ENCODE measurements at places on chromosomes 4 and X.

DNA sequence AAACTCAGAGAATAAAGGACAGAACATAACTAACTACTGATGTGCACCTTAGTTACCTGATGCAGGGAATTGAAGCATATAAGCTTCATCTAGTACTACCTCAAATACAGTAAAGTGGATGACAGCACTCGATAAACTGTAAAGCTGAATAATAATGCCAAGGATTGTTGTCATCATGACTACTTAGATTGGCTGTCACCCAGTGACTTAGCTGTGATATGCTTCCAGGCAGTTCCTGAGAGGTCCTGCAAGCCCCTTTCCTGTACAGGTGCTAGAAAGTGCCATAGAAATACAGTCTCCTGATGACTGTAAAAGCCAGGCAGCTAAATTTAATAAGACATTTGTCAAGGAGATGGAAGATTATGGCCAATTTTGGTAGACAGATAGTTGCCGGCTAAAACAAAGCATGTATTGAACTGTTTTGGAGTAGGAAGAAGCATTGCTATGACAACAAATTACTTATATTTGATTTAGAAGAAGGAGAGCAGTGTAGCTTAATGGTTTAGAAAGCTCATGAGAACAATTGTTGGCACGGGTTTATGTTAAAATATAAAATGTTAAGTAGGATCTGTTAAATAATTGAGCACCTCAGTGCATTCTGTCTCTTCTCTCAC, 29.7 kb downstream of the TMEM164 start:
- DNase-seq = no peak

- peak; percentile 58 for DNase-seq
These were observed 2.5 kb downstream of the CXorf38 start for GRCh38 chrX:40644821-40645358.

GRCh38 chr4:185685804-185686203, 126.2 kb downstream of the SORBS2 start:
- DNase-seq = no peak

DNA sequence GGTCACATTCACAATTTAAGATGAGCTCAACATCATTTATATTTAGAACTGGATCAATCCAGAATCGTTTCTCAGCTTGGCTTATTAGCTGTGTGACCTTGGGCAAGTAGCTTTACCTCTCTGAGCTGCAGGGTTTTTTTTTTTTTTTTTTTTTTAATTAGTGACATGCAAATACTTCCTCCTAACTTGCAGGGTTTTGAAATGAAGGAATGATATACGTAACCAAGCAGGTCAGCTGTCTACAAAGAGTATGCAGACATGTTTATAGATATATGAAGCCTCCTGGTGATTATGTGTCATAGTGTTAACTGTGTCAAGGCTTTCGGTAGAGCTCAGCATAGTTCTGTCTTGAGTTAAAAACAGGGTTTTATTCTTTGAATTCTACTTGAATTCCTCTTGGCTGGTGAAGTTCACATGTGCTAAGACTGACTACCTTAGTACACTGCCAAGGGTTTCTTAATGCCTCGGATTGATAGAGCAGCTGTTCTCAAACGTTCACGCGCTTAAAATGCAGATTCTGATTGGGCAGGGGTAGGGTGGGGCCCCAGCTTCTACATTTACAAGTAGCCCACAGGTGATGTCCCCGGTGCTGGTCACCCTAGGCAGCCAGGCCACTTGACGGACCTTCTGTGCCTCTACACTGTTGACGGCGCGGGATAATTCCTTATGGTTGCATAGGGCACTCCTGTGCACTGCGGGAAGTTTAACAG, 654 bp upstream of the STS start:
- DNase-seq = peak; percentile 6

- no peak for DNase-seq
These were observed 56.8 kb downstream of the COX18 start for GRCh38 chr4:73012673-73013072.

GRCh38 chrX:10242026-10242425, 85.3 kb downstream of the CLCN4 start:
- no peak for DNase-seq

DNA sequence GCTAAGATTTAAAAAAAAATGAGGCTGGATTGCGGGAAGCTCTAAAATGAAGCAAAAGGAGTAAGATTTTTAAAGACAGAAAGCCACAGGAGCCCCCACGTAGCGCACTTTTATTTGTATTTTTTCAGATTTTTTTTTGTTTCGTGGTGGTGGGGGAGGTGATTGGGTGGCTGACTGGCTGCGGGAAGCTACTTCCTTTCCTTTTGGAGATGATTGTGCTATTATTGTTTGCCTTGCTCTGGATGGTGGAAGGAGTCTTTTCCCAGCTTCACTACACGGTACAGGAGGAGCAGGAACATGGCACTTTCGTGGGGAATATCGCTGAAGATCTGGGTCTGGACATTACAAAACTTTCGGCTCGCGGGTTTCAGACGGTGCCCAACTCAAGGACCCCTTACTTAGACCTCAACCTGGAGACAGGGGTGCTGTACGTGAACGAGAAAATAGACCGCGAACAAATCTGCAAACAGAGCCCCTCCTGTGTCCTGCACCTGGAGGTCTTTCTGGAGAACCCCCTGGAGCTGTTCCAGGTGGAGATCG, 908 bp downstream of the PCDH10 start:
- DNase-seq = no peak

DNA sequence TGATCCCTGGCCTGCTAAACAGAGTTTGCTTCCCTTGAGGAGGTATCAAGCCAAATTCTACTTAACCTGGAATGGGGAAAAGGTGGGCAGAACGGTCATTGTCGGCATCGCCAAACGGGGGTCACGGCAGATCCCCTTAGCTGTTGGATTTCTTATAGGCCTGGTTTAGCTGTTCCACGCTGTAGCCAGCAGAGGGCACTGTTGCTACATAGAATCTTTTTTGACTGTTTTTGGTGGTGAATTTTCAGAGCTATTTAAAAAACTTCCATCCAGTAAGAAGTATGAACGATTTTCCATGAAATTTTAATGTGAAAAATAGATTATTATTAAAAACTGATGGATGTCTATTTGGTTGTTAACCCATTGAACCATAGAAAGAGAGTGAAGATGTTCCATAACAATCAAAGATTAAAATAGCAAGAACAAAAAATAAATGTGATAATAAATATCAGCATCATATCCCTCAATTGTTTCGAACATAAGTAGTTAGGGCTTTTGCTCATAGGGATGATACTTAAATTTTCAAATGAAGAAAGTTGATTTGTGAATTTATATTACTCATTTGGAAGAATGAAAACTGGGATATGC, 56.6 kb downstream of the LINC00632 start:
- DNase-seq = peak; percentile 40
